ENCODE measurements at places on chromosomes 7 and 10.

DNA sequence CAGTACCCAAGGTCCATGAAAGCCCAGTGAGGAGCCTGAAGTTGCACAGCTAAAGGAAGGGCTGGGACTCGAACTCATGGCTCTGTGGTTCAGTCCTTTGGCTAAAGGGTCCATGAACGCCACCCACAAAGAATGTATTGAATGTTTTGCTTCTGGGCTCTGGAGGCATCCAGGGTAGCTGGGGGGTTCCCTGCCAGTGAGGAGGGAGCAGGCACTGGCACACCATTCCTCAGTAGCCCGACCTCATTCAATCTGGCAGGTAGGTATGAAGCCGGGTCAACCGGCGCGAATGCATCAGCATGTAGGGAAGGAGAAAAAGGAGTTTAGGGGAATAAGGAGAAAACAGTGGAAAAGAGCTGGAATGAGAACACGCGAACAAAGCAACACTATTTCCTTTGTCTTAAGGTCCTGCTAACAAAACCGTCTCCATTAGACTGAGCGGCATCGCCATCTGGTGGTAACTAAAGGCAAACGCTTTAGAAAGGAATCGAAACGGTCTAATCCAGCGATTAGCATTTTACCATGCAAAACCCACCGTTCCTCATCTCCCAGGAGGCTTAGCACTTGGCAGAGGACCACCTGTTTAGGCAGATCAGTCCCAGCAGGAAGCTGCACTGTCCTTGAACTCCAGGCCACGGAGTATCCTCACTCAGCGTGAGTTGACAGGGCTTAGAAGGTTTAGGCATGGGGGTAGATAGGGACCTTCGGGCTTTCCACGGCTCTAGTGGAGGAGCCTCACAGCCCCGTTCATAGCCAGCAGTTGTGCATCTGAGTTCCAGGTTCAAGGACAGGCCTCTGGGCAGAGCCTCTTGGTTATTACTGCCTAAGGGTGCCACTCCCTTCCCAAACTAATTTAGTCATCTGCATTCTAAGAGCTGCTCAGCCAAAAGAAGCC, 122.8 kb downstream of the UBE2H start:
- peak; percentile 71 for DNase-seq

DNA sequence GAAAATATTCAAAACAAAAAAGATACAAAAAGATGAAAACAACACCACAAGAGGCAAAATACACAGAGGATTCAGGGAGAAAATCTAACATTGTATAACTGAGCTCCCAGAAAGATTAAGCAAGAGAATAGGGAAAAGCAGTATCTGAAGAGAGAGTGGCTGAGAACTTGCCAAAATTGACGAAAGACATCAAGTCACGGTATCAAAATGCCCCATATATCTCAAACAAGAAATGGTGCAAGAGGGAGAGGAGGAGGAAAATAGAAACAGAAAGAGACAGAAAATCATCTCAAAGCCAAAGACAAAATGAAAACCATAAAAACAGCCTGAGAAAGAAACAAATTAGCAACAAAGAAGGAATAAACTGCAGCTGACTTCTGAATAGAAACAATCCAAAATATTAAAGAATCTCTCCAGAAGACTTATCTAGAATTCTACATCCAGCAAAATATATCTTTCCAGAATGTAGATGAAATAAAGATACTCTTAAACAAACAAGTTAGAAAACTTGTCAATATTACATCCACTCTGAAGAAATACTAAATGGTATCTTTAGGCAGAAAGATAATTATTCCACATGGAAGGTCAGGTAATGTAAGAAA, 5.5 kb downstream of the USP6NL start:
- DNase-seq: no peak

DNA sequence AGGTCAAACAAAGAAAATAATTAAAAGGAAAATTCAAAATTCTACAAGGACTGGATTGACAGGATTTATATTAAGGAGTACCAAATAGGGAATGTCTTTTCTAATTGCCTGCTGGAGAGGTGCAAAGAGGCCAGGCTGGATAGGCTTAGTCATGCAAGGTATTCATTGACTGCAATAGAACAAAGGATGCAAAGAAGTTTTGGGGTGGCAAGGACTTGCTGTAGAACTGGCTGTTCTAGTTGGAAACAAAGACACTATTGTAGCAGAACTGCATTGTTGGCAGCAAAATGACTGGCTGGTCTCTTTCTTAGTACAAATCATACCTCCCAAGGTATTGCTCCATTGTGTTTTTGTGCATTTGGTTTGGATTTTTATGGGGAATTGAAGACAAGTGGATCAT, 10.1 kb downstream of the ITGB8 start:
- DNase-seq: peak; percentile 87

DNA sequence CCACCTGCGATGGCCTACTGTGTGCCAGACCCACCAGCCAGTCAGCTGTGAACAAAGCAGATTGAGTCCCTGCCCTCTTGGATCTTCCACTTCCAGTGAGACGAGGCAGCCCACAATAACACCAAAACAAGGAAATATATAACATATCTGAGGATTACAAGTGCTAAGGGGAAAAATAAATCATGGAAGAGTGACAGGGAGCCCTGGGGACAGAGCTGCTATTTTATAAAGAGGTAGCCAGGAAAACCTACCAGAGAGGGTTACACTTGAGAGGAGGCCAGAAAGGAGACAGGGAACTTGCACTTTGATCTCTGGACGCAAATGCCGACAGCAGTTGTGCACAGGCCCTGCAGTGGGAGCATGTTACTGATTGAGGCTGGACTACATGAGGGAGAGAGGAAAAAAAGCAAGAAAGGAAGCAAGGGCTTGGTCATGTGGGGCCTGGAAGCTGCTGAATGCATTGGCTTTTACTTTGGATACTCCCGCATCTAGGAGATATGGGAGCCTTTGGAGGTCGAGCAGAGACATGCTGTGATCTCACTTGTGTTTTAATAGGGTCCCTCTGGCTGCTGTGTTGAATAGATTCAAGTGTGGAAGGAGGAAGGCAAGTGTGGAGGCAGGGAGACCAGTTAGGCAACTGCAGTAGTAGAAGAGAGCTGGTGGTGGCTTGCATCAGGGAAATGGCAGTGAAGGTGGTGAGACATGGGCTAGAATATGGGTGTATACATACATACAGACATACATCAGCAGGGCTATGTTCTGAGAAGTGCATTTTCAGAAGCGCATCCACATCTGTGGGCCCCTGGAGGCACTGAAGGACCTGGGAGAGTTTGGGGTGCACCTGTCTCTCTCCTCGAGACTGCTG, 26.2 kb downstream of the MINDY4 start:
- no peak for DNase-seq

- DNase-seq: no peak
These were observed 195.0 kb upstream of the PLXNA4 start for GRCh38 chr7:132771301-132771730.

DNA sequence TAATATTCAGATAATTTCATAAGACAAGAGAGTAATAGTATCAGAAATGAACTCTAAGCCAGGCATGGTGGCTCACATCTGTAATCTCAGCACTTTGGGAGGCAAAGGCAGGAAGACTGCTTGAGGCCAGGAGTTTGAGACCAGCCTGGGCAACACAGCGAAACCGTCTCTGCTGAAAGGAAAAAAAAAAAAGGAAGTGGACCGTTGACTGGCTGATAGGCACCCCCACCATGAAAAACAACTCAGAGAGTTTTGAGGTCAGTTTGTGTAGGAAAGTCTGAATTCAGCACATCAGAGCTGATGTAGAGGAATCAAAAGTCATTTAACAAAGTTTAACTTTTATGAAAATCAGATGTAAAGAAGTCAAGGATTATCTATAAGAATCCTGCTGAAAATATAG, 63.2 kb upstream of the AMPH start:
- no peak for DNase-seq

- DNase-seq: no peak
These were observed 486.2 kb upstream of the KLF6 start for GRCh38 chr10:4271193-4271592.

DNA sequence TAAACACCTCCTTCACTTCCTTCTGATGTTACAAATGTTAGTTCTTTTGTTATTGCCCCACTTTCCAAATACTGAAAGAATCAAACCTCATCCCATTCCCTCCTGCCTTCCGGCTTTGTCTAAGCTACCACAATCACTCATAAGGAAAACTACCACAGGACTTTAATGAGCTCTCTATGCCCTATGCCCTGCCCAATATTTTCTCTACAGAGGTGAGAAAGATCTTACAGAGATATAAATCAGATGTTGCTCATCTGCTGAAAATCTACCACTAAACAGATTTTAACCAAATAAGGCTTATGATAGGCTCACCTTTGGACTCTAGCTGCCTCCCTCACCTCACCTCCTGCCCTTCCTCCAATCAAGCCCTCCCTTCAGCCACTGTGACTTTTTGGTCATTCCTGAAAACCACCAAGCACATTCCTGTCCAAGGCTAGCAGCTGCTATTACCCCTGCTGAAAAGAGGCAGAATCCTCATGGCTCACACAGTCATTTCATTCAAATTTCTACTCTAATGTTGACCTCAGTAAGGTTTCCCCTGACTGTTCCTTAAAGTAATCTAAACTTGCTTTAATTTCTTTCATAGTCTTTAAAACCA, 7.7 kb downstream of the ZNF33B start:
- no peak for DNase-seq

- peak; percentile 41 for DNase-seq
These were observed 202.8 kb downstream of the IPMK start for GRCh38 chr10:58064714-58065528.

- peak; percentile 4 for DNase-seq
These were observed 625 bp downstream of the GIMAP2 start for GRCh38 chr7:150686030-150686631.

DNA sequence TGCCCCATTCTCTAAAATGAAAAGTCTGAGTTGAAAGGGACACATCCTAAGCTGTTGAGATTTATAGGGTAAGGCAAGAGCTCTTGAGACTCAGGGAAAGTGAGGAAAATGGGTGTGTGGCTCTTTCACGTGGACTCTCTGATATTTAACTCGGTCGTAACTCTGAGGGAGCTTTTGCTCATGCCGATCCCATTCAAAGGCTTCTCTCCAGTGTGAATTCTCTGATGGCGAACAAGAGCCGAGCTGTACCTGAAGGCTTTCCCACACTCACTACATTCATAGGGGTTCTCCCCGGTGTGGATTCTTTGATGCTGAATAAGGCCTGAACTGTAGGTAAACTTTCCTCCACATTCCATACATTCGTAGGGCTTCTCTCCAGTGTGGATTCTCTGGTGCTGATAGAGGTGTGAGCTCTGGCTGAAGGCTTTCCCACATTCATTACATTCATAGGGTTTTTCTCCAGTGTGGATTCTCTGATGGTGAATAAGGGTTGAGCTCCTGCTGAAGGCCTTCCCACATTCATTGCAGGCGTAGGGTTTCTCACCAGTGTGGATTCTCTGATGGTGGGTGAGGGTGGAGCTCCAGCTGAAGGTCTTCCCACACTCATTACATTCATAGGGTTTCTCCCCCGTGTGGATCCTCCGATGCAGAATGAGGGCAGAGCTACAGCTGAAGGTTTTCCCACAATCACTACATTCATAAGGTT, 10.4 kb downstream of the ZNF3 start:
- no peak for DNase-seq

DNA sequence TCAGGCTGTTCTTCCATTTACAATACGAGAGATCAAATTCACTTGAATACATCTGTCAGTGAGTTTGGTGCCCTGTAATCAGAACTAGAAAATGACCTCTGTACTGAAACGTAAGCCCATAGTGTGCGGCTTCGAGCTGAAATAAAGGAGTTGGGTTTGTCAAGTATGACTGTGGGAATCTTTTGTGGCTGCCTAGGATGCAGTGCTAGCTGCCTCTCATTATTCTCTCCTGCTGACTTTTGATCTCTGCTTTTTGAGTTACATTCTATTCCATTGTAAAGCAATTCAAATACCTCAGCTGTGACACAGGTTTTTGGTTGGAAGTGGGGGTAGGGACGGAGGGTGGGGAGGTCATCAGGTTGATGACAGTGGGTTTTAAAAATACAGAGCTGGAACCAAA, 40.4 kb downstream of the ICA1 start:
- no peak for DNase-seq

- DNase-seq: no peak
These were observed 47.2 kb upstream of the NRP1 start for GRCh38 chr10:33381451-33382215.

- DNase-seq: no peak
These were observed 58.9 kb upstream of the ADO start for GRCh38 chr10:62745581-62745980.

GRCh38 chr7:47979145-47979831, at the start of gene HUS1:
HUS1 (minus strand) TSS chr7:47979615; CDS start chr7:47979519, 96 bp downstream.
- DNase-seq: peak; percentile 66

GRCh38 chr10:12780634-12781601, 220.6 kb downstream of the CCDC3 start:
- no peak for DNase-seq

GRCh38 chr10:24344279-24344678, 135.3 kb downstream of the KIAA1217 start:
- DNase-seq: peak; percentile 97

GRCh38 chr7:140595468-140596092, 45.0 kb downstream of the DENND2A start:
- no peak for DNase-seq

- no peak for DNase-seq
These were observed 311.4 kb upstream of the AKR1E2 start for GRCh38 chr10:4514445-4515108.

DNA sequence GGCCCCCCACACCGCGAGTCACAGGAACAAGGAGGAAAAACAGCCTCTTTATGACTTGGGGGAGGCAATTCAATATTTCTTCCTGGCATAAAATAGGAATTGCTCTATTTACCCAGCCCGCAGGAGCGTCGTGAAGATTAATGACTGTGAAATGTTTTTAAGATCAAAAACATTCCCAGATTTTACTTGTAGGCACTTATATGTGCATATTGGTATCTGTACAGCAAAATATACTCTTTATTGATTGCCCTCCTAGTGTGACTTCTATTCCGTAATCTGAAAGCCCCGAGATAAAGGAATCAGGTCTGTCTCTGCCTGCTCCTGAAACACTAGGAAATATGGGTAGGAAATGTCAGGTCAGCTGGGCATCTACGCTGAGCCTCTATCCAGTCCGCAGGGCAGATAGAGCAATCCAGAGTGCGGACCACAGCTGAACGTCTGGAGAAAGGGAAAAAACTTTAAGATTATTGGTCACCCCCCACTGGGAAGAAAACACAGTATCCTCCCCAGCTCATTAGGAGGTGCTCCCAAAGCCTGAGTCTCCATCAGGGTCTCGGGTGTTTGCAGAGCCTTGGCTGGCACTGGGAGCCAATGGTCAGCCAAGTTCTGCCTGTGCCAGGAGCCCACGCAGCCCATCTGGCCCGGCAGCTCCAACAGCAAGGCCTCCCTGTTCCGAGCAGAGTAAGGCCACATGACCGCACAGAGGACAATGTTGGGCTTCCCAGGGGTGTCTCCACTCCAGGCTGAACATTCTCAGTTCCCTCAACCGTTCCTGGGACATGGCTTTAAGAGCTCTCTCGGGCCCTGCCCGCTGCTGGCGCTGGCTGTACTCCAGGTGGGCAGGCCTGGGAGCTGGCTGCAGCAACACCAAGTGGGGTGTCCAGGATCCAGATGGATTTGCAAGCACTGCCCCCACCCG, 7.7 kb downstream of the CTBP2 start:
- DNase-seq: no peak

All from bronchial epithelial cell (primary cell).